ENCODE measurements at places on chromosomes 7 and 10.
A peak's percentile ranks its signal among the peaks of the same experiment; 100 is the strongest.

- peak; percentile 85 for DNase-seq
These were observed 731 bp downstream of the LANCL2 start for GRCh38 chr7:55365675-55366460.

GRCh38 chr10:129417870-129418269 is 49.2 kb upstream of the MGMT start:
- no peak for DNase-seq

- no peak for DNase-seq
These were observed 738.8 kb upstream of the POT1 start for GRCh38 chr7:125668321-125668993.

- no peak for DNase-seq
These were observed 324.7 kb upstream of the AKR1E2 start for GRCh38 chr10:4501306-4501705.

DNA sequence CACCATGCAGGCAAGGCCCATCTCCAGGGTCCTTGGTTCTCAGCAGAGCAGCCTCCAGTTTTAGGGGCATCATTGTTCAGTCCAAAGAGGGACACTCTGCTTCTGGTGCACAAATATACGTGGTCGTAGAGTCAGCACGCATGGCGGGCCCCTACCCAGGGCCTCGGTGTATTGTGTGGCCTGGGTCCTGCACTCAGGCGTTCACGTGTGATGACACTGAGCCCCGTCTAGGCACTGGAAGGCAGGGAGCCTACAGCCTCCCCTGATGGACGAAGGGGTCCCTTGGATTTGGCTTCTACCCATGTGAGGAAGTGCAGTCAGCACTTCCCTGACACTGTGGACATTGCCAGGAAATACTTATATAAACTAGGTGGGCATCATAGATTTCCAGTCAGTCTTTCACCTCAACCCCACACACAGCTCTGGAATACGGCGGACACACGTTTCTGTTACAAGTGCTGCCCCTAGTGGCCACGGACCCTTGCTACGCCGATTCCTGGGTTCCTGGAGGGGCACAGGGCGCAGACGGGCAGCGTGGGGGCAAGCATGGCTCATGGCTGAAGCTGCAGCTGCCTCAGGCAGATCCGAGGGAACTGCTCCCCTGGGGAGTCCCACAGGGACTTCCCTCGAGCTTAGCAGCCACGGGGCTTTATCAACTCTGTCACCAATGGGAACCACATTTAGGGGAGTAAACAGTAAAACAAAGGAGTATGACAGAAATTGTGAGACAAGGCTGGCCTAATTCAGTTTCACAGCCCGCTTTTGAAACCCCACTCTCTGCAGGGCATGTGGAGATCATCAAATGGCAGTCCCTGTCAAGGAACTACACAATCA is 25.4 kb downstream of the AIFM2 start:
- no peak for DNase-seq

DNA sequence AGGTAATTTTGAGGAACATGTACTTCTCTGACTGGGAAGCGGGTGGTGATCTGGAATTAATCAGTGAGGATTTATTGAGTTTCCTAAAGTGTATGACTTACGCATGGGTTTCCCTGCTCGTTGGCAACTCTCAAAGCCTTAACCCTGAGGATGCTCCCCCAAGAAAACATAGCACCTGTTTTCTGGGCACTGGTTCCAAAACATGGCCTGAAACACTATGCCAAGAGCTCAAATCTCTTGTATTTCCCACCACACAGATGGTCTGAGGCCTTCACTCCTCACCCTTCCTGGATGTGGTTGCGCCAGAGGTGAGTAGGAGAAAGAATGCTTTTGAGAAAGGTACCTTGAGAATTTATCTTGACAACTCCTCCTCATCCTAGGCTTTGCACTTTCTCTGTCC is 250.4 kb downstream of the FZD1 start:
- no peak for DNase-seq

DNA sequence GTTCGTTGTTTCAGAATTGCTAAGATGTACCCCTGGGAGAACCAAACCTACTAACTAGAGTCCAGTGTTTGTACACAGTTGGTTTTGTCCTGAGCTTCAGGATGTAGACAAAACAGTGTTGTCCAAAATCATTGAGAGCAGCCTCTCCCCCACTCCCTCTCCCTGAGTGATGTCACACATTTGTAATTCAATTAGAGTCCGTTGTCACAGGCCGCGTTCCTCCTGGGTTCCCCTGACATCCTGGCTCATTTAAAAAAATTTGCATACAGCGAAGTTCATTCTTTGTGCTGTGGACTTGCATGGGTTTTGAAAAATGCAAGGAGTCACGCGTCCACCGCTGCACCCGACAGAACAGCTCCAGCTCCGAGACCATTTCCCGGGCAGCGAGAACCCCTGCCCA is 10.3 kb downstream of the GRIFIN start:
- DNase-seq, result no peak

GRCh38 chr7:151662251-151662826 is 142.6 kb upstream of the RHEB start:
- DNase-seq, result no peak

GRCh38 chr10:89901895-89902294 is 200.5 kb downstream of the KIF20B start:
- DNase-seq, result no peak

DNA sequence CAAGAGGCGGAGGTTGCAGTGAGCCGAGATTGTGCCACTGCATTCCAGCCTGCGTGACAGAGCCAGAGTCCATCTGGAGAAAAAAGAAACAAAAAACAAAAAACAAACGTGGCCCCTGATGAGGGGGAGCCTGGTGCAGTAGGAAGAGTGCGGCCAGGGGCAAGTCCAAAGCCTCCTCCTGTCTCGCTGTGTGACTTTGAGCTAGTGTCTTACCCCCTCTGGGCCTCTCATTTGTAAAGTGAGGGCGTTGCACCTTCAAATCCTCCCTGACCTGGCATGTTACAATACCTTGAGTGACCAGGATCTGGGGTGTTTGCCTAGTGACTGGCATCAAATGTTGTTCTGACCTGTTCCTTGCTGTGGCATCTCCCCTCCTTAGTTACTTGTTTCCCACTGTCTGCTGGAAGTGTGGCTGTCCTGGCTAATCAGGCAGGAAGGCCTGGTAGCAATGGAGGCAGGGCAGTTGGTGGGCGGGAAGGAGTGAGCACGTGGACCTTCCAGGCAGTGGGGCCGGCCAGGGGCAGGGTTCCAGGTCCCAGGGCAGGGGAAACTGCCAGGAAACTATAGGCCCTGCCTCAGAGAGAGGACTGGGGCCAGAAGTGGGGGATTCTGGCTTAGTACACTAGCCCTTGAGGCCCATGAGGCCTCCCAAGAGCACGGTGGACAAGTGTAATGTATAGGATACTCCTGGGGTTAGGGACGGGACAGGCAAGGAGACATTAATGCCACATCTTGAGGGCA is 24.5 kb upstream of the GOLGA7B start:
- DNase-seq, result no peak

DNA sequence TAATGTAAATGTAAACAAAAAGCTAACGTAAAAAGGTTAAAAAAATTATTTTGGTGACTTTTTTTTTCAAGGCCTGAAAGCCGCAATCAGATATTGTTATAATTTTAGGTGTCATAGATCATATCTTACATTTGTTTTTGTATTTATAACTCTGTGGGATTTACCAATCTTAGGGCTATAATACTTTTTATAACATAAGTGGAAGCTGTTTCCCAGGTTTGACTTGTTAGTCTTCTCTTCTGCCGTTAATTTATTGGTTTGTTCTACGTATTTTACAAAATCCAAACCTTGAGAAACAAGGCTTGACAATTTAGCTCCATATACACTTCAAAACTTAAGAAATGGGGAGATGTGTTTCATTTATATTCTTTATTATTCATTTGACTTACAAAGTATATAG is 119.4 kb downstream of the EVX1 start:
- no peak for DNase-seq

- DNase-seq, result no peak
These were observed 81.0 kb downstream of the TMEM270 start for GRCh38 chr7:73941836-73942551.
